NCI-H187 treated with DMSO at 0.1 percent for 48 hours (cell line): ENCODE measurements at places on chromosomes 11 and 22.

DNA sequence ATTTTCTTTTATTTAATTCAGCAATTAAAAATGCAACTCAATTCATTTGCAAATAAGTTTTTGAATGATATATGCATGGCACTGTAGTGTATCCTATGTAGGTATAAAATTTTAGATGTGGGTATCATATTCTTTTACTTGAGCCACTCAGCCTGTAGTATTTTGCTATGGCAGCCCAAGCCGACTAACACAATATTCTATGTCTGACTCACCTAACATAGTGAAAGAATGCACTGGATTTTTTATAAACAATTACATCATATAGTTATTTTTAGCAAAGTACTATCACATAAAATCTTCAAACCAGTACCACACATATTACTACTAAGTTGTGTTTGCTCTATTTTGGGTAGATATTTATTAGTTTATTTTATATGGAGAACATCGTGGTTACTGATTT is 21.9 kb upstream of the GRIA4 start:
- no peak for DNase-seq

GRCh38 chr11:122883646-122883979 is 1.1 kb downstream of the JHY start:
- no peak for DNase-seq

GRCh38 chr11:35163702-35164496 is 24.9 kb downstream of the CD44 start:
- DNase-seq, result no peak

GRCh38 chr11:46499821-46500220 is 94.0 kb downstream of the AMBRA1 start:
- DNase-seq, result no peak

DNA sequence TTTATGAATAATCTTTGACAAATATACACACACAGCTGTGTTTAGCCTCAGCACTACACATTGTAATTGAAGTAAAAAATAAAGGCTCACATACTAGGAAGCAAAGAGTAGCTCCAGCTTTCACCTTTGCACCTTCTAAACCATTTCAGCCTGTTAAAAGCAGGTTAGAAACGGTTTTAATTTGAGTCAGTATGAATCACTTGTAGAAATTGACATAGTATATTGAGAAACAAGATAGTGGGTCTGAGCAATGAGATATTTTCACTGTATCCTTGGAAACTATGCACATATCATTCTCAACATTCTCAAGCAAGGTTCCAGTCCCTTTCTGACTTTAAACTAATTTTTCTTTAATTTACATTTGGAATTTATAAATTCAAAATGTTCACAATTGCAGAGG is 380.3 kb downstream of the AASDHPPT start:
- no peak for DNase-seq

DNA sequence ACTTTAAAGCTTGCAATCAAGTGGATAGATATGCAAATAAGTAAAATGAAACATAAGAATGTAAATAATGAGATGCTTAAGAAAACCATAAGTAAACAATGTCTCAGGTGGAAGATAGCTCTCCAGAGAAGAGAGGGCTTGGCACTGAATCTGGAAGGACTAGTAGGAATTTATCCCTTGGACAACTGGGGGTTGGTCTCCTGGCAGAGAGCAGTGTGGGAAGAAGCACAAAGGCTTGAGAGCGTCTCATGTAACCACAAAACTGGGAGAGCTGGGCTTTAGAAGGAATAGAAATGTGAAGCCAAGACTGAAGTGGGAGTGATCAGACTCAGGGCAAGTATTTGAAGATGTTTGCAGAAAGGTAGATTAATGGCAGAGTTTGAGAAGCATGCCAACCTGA is 31.3 kb downstream of the CARD18 start:
- peak; percentile 22 for DNase-seq

DNA sequence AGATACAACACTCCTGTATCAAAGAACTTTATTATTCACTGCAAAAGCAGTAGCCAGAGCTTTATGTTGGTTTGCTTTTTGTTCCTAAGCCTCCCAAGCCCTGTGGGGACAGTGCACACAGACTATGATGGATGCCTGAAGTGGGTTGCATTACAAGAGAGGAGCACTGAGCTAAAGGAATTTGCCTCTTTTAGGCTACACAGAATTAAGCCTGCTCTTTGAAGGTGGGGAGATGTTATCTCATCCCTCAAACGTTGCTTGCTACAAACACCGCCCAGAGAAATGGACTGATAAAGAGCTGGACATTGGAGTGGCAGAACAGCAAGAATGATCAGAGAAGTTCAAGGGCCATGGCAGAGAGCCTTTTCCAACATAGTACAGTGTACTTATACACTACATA is 2.5 kb upstream of the POGLUT3 start:
- no peak for DNase-seq

GRCh38 chr11:77172666-77172982 is 44.6 kb downstream of the MYO7A start:
- no peak for DNase-seq

DNA sequence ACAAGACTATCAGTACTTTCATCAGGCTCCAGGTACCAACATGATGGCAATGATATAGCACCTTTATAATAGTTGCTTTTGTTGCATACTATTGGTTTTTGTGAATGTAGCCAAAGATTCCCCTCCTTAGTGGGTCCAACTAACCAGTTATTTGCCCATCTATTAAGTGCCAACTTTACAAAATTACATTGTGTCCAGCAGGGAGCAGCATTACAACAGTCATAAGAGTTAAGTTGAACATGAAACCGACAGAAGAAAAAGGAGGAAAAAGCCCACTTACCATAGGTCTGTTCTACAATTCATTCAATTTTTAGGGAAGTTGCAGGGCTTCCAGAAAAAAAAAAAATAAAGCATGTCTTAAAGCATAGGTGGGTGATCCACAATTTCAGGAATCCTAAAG is 21.6 kb downstream of the IMMP1L start:
- DNase-seq, result no peak

GRCh38 chr11:19232910-19233503 is 7.7 kb downstream of the E2F8 start:
- DNase-seq, result no peak

GRCh38 chr22:44557064-44557748 is 59.2 kb upstream of the RTL6 start:
- DNase-seq, result no peak

- no peak for DNase-seq
Measured at GRCh38 chr22:44440224-44441160, 57.5 kb downstream of the RTL6 start.

DNA sequence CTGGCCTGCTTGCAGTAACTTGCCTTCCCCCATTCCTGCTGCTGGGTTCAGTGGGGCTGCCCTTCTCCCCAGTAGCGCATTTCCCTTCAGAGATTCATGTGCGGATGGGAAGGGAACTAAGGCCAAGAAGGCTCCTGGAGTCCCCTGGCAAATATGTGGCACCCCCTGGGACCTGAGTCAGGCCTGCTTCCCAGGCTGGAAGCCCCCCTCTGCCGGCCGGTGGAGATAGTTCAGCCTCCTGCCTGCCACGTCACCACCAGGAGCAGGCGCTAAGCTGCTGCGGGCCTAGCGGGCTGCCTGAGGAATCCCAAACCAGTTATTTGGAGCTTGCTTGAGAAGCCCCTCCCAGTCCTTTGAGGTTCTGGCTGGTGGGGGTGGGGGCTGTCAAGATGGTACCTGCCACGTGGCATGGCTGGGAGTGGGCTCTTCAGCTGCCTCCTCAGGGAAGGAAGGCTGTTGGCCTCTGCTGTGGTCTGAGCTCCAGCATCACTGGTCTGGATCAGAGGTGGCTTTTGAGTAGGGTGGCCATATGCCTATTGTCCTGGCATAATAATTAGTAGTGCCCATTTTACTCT is 2.0 kb downstream of the SERPINH1 start:
- DNase-seq, result no peak
